Activated CD4-positive, alpha-beta T cell treated with anti-CD3 and anti-CD28 coated beads, Interleukin-2, amount 50 U/mL, for 4 hours (primary cell): ENCODE measurements at places on chromosomes 16 and 17.
A peak's percentile ranks its signal among the peaks of the same experiment; 100 is the strongest.

GRCh38 chr17:52827526-52827925 is 669.0 kb upstream of the CA10 start:
- no peak for DNase-seq

DNA sequence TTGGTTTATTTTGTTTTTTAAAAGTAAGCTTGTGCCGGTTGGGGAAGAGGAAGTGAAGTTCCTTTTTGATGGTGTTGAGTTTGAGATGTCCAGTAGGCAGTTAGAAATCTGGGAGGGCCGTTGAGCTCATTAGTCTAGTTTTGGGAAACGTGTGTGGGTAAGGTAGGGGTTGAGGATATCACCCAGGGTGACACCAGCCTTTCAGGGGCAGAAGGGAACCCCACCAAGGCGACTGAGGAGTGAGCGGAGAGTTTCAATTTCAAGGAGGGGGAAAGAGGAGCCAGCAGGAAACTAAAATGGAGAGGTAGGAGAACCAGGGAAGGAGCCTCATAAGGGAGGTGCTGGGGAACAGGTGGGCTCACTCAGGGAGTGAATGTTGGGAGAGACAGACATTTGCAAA is 22.7 kb downstream of the HAPSTR1 start:
- no peak for DNase-seq

DNA sequence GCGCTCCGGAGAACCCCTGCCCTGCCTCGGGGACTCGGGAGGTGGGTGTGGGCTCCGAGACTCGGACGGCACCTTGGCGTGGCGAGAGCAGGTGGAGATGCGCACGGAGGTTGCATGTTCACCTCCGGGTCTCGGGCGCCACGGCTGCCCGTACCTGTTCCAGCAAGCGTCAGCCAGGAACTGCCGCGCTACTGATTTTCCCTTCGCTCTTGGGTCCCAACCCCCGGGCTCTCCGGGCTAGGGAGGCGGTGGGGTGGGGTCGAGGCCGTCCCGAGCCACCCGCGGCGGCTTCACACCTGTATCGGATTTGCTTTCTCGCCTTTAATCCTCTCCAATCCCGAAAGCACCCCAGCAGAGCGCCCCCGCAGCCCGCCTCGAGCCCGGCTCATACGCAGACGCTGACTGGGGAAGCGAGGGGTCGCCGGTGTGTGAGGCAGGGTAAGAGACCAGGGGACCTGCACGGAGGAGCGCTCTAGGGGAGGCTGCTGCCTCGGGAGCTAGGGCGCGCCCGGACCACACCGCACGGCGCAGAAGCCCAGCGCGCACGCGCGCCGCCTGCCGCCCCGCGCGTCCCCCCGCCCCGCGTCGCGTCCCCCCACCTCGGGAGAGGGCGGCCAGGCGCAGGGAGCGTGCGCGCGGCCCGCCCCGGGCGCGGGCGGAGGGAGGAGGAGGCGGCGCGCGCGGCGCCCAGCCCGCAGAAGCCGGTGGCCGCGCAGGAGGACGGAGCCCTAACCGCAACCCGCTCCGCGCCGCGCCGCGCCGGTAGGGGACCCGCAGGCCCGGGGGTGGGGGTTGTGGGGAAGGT is at the start of gene DUSP14:
Gene DUSP14, plus strand, starts transcription at position 695 of the 805 bp plus-strand sequence. CDS start 22,382 bp downstream, outside the sequence.
- peak; percentile 76 for DNase-seq

GRCh38 chr17:28718333-28719020 is 809 bp upstream of the RAB34 start:
- DNase-seq = no peak

- no peak for DNase-seq
Measured at GRCh38 chr17:6061290-6061689, 8.9 kb upstream of the WSCD1 start.

DNA sequence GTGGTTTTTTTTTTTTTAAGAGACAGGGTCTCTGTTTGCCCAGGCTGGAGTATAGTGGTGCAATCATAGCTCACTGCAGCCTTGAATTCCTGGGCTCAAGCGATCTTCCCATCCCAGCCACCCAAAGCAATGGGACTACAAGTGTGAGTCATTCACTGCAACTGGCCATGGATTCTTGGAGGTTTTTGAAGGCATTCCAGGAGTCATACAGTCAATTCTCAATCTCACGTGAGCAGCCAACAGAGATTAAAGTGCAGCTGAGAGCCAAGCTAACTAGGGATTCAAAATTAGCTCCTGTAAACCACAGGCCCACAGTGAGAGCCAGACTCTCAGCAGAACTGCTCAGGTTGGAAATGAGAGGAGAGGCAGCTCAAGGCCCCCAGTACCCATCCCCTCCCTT is 30.2 kb downstream of the XPO6 start:
- no peak for DNase-seq

DNA sequence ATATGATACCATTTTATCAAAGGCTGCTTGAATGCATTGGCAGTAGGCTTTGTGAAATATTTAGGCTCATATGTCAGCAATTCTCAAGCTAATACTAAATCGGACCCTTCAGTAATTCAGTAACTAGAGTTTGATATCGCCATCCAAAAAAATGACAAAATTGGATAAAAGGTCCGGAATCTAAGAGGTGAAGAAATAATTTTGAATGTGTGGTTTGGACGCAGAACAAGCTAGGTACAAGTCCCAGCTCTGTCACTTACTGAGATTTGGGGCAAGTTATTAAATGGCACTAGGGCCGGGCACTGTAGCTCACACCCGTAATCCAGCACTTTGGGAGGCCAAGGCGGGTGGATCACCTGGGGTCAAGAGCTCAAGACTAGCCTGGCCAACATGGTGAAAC is 956.5 kb downstream of the CDH11 start:
- no peak for DNase-seq

- DNase-seq = no peak
Measured at GRCh38 chr17:43085474-43085873, 39.7 kb downstream of the BRCA1 start.

DNA sequence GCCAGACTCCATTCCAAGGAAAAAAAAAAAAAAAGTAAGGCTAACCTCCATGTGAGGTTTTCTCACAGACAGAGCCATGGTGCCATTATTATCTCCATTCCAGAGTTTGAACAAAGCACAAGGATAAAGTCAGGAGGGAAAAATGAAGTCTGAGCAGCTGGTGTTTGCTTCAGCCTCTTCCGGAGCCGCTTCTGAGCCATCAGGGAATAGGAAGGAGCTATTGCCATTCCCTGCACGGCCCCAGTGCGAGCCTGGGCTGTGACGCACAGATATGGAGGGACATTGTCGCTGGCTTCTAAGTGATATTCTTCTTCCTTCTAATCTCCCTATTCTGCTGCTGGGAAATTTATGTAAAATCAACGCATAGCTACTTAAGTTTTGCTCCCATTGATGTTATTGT is 69.5 kb upstream of the PIRT start:
- DNase-seq = no peak

DNA sequence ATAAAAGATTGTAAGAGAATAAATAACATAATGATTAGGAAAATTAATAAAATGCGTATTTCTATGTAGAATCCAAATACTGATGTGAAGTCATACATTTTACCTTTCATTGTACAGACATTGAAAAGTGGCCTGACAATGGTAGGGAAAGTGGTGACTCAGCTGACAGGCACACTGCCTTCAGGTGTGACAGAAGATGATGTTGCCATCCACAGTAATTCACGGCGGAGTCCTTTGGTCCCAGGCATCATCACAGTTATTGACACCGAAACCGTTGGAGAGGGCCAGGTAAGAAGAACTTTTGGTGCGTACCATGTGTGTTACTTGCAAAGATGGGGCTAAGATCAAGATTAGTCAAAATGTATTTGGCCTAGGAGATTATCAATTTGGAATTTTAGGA is 232.8 kb downstream of the BCAS3 start:
- no peak for DNase-seq

DNA sequence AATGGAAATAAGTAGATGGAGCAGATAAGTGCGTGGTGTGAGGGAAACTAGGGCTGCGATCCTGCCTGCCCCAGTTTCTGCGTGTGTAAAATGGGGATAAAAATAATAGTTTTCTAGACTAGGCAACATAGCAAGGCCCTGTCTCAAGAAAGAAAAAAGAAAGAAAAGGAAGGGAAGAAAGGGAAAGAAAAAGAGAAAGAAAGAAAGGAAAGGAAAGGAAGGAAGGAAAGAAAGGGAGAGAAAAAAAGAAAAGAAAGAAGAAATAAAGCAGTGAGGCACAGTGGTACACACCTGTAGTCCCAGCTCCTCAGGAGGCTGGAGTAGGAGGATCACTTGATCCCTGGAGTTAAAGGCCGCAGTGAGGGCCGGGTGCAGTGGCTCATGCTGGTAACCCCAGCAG is 2.2 kb upstream of the PKMYT1 start:
- no peak for DNase-seq

DNA sequence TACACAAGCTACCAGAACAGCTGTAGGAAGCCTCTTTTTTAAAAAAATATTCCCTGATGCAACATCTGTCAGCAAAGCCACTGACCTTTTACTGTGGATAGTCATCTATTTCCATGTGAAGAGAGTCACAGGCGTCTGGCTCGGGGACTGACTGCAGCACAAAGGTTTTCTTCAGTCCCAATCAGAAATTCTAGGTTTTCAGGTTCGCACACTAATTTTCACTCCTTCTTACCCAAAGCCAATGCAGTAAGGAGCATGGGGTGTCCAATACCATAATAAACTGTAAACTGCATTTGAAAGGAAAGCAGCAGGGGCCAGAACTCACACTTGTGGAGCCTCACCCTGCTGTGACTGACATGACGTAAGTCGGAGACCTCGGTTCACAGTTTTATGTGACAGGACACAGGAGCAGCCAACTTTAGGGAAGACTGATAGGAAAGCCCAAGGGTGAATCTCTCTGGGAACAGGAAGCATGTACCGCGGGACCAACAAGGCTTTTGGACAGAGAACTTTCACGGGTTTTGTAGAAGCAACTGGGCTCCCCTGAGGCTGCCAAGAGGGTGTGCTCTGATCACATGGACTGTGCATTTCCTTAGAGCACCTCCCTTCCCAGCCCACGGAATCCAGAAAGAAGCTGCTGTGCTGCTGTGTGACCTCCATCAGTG is 9.1 kb upstream of the TMEM100 start:
- no peak for DNase-seq

DNA sequence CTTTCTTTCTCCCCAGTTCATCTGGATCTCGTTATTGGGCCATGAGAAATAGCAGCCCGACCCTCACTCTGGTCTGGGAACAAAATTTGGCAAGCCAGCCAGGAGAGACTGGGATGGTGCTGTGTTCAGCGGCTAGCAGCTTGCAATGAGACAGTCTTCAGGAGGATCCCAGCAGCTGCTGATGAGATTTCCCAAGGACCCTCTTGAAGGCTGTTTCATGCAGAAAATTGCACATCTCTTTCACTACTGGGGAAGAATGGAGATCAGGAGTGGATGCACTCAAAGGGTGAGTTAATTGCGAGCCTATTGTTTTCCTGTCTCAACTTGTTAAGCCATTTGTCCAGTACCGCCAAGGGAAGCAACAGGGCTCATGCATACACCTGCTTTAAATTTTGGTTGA is 5.5 kb upstream of the COIL start:
- no peak for DNase-seq

GRCh38 chr17:2025622-2026309 is 632 bp upstream of the RTN4RL1 start:
- DNase-seq = no peak

GRCh38 chr17:17149520-17150447 is 56.3 kb downstream of the PLD6 start:
- no peak for DNase-seq

GRCh38 chr17:38421871-38422827 is 6.1 kb upstream of the ARHGAP23 start:
- no peak for DNase-seq

- no peak for DNase-seq
Measured at GRCh38 chr17:49312722-49313121, 49.3 kb downstream of the ZNF652 start.

DNA sequence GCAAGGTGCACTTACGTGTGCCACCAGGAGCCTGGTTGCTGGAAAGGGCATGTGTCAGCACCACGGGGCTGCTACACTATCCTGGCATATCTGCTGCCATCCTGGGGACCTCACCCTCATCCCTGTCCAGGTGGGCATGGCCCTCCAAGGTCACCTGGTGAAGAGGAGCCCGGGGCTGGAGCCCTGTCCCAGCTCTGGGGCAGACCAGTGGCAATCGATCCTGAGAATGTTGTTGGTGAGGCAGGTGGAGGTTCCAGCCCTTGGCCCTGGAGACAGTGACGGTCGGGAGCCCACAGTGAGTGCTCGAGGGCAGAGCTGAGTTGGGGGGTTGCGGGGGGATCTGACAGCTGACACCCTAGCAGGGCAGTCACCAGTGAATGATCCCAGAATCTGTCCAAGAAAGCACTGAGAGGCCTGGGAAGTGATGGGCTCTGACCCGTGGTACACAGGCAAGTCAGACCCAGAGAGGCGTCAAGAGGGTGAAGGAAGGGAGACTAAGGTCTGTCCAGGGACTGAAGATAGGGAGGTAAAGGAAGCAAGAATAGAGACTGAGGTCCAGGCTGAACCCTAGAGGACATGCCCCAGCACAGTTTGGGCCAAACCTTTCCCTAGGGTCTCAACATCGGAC is 17.6 kb downstream of the POLR3K start:
- DNase-seq = no peak

GRCh38 chr16:55051571-55052347 is 121.1 kb downstream of the IRX5 start:
- no peak for DNase-seq

- DNase-seq = no peak
Measured at GRCh38 chr16:84813141-84813934, 6.4 kb upstream of the CRISPLD2 start.

GRCh38 chr16:78596996-78597422 is 497.6 kb downstream of the WWOX start:
- no peak for DNase-seq

DNA sequence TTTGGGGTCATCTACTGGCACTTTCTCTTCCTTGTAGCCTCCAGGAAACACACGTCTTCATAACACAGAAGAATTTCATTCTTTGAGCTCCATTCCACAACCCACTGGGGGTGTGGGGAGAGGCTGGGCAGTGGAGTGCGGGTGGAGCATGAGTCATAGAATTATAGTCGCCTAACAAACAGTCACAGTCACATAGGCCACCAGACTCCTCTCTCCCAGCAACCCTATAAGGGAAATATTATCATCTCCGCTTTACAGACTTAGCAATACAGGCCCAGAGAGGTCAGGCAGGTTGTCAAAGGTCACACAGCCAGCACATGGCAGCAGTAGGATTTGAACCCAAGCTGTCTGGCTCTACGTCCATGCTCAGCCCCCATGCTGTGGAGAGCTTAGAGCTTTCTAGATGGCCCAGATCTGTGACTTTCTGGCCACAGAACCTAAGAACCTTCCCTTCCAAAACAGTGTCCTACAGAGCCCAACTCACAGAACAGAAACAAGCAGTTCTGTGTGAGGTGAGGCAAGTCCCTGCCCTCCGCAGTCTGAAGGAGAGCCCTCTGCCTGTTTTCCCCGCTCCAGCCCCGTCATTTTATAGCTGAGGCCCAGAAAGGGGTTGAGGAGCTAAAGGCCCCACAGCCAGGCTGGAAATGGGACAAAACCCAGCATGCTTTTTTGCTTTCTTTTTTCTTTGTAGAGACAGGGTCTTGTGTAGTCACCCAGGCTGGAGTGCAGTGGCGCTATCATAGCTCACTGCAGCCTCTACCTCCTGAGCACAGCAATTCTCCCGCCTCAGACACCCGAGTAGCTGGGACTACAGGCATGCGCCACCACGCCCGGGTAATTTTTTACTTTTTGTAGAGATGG is 10.7 kb upstream of the LITAF start:
- DNase-seq = no peak

GRCh38 chr16:12463961-12464360 is 339.7 kb downstream of the CPPED1 start:
- DNase-seq = no peak
